ENCODE measurements at places on chromosomes 2 and 18.

GRCh38 chr2:86634352-86634751 is 10.7 kb upstream of the RNF103 start:
- DNase-seq, result no peak

- no peak for DNase-seq
Measured at GRCh38 chr2:46114996-46115395, 182.2 kb upstream of the EPAS1 start.

DNA sequence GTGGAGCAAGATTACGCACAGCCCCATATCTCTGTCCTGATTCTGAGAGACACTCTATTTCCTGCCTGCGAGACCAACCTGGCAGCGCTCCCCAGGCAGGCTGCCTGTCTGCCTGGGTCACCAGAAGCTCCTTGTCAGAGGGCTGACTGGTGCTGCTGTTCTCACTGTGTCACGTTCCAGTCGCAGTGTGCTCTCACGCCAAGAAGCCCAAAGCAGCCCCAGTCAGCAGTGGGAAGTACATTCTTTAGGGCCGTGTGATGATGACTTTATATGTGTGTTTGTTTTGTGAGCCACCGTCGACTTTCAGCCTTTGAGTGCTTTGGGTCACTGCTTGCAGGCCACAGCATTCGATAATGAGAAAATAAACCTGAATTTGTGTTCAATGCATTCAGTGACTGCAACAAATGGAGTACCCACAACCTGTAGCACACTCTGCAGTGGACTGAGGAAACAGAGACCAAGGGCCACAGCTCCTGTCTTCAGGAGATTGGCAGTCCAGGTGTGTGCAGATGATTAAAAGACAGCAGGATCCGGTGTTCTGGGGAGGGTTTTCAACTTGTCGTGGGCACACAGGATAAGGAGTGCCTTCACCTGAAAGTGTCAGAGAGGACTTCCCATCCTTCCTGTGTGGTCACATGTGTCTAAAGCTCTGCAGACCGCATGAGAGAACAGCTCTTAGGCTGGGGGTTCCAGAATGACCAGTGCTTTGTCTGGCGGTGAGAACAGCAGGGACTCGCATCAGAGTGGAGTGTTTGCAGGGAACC is 4.8 kb downstream of the TNFRSF11A start:
- no peak for DNase-seq

DNA sequence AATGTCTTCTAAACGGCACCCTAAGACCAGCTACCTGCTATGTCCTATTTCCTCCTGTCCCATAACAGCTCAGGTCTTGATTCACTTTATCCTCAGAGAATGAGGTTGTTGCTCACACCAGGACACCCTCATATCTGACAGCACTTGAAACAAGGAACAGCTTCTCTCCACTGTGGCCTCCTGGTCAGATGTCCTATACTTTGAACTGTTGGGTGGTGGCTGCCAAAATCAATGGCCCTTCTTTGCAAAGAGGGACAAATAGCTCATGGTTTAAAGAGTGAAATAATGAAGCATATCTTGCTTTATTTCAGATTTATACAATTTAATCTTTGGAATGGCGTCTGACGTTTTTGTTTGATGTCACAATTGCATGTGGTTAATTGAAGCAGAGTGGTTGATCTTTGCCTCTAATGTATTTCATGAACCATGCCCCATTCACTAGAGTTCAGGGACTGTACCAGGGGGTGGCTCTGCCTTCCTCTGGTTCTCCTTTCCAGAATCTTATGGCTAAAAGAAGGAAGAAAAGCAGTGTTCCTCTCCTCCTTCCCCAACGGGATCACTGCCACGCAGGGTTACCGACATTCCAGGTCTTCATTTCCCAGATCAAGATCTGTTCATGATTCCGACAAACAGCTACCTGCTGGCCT is 24.1 kb upstream of the ZCCHC2 start:
- DNase-seq, result no peak

DNA sequence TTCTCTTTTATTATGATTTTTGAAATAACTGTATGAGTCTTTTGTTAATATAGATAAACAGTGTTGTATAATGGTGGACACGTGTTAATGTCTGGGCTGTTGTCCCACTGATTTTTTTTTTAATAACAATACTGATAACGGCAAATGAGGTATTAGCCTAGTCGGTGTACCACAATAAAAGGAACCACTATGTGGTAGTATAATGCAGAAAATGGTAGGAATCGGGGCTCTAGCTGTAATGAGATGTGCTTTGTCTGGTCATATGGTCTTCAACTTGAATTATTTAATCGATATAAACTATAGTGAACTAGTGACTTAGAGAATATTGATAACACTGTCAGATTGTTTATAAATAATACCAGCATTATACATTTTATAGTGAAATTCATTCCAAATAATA is 517.9 kb upstream of the SPHKAP start:
- no peak for DNase-seq

- DNase-seq, result no peak
Measured at GRCh38 chr2:238841542-238842164, 6.2 kb upstream of the TWIST2 start.

DNA sequence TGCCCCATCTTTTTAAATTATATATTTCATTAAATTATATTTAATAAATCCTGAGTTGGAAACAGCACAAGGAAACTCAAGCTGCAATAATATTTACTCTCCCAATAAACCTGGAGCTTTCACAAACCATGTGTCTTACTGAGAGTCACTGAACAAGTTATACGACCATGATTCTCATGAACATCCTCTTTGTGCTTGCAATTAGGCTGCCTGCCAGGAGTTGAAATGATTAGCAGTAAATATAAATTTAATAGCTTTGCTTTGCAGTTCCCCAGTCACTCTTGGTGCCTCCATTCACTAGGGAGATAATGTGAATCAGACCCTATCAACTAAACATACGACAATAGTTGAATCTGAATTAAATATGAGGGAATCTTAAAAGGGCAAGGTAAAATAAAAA is 905.1 kb downstream of the NRXN1 start:
- DNase-seq, result no peak

DNA sequence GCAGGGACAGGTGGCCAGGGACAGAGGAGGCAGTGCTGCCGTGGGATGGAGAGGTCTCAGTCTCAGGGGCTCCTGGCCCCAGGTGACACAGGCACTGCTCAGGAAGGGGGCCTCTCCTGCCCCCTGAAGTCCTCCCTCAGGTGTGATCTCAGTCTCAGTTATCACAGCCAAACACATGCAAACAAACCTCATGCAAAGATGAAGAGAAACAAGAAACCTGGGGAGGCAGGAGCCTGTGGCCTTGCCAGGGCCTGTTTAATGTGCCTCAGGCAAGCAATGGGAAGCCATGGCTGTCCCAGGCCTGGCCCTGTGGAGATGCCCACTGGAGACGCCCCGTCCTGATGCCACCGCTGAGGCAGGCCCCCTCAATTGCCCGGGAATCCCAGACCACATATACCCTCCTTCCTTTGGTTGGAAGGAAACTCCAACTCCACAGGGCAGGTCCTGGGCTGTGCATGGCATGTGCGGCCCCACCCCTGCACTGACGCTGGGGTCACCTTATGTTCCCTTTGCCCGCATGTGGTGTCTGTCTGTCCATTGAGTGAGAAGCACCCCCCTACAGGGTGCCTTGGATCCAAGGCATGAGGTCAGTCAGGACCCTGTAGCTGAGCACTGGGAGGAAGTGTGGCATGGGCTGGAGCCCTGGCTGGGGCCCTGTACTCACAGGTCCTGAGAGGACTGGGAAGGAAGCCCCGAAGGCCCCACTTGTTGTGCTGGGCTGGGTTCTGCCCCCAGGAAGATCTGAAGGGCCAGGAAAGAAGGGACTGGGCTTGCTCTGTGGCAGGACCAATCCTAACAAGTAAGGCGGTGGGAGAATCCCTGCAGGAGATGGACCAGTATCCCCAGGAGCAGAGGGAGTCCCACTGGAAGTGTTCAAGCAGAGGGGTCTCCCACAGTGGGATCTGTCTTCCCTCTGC is 68.8 kb upstream of the RAB6C start:
- DNase-seq, result no peak

GRCh38 chr18:56433919-56434318 is 204.5 kb downstream of the TXNL1 start:
- DNase-seq, result no peak

GRCh38 chr2:187710791-187711521 is 156.7 kb upstream of the TFPI start:
- DNase-seq, result no peak

GRCh38 chr18:48780201-48780912 is 170.4 kb downstream of the SMAD7 start:
- peak; percentile 45 for DNase-seq

DNA sequence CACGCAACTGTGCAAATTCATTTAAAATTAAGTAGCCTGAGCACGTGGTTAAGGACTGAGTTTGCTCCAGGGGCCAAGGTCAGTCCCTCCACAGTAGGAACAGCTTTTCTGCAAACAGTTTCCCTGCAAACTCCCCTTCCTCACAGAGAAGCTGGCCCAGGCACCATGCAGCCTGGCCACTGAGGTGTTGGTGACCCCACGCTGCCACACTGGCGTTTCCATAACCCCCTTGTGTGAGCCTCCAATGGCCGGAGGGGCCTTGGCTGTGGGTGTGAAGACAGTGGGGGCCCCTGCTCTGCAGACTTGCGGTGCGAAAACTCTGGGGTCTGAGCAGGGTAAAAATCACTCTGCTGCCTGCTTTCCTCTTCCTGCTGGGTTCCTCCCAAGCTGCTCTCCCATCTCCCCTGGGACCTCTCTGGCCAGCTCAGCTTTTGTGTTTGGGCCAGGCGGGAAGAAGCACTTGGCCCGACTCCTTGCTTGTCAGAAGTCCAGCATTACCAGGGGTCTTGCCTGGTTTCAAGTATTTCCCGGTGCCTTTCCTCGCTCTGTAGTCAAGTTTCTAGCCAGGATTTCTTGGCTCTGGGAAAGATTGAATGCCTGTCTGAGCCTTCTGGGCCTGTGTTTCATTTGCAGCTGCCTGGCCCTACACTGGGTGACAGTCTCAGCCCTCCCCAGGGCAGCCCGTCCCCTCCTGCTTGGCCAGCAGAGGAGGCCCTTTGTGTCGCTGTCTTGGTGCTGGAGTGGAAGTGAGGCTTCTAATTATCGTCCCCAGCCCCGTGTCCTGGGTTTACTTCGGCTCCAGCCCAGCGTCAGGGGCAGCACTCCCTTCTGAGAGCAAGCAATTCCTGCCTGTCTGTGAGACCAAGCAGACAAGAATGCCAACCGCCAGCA is 131.4 kb upstream of the SLC1A4 start:
- peak; percentile 34 for DNase-seq

DNA sequence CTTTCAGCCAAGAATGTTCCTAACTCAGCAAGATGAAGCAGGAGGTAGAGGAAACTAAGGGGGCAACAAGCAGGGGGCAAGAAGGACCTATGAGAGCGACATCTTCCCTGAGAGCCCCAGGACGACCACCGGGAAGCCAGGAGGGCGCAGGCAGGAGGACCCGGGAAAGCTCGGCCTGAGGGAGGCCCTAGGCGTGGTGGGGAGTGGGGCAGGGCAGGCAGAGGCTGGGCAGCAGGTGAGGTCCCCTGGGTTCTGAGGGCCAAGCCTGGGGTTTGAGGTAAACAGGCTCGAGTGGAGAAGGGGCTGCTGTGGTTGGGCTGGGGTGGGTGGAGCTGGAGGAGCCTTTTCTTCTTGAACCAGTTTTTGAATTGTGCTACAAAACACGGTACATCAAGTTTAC is 1.3 kb upstream of the ALPI start:
- DNase-seq, result no peak

DNA sequence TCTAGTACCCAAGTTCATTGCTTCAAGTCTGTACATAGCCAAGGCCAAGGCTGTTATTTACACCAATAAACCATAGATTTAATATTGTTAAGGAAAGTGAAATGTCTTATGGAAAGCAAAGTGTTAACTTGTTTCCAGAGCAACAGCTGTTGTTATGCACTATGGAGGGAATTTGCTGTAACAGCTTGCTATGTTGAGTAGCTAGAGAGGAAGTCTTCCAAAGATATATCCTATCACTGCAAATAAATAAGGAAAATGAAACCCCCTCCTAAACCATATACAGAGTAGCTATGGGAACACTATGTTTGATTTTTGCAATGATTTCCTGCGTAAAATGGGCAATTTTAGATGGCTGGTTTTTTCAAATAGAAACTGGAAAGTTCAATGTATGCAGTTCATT is 21.1 kb downstream of the TMEM182 start:
- DNase-seq, result no peak

DNA sequence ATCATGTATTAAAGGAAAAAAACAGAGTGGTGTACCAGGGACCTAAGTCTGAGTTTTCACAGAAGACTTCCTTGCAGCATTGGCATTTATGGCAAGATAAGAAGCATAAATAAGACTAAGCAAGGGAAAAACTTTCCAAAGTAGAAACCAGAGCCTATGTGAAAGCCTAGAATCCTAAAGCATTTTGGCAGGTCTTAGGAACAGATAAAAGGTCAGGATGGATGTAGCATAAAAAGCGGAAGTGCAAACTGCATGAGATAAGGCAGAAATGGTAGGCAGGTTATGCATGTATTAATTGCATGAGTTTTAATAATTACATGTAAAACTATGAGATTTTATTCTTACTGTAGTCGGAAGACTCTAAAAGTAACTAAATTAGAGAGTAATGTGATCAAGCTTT is 596.5 kb downstream of the SUCLG1 start:
- DNase-seq, result no peak

- no peak for DNase-seq
Measured at GRCh38 chr2:176961775-176962619, 250.6 kb upstream of the HNRNPA3 start.

- peak; percentile 22 for DNase-seq
Measured at GRCh38 chr2:162072976-162073887, 783 bp downstream of the DPP4 start.

DNA sequence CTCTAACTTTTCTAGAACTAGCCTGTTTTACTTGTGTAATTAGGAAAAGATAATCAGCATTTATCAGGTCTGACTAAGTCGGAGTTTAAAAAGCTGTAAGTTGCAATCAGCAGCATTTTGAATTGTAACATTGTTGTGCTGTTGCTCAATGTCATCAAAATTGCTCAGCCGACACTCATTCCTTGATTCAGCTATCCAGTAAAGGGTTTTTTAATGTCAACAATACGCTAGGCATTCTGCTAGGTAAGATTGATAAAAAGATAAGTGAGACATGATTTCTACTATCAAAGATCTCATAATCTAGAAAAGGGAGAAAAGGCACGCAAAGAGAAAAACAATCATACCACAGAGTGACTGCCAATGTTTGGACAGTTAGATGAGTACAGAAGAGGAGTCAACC is 327.1 kb upstream of the CDH2 start:
- no peak for DNase-seq

GRCh38 chr2:105395691-105396090 is 3.2 kb downstream of the FHL2 start:
- DNase-seq, result no peak

- no peak for DNase-seq
Measured at GRCh38 chr18:51069885-51070284, 39.9 kb downstream of the SMAD4 start.

DNA sequence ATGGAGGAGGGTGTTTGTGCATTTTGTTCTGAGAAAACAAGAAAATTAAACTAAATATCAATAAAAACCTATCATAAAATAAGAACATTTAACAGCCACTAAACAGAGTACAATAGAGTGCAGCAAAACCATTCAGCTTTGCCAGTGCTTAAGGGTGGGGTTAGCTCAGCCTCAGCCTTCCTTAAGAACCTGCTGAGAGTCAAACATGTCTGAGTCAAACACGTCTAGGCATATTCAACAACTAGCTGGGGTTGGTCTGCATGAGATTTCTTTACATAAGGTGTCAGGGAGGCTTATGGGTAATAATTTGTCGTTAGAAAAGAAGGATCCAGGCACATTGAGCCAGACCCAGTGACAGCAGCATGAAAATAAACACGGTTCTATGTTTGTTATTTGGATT is 298.2 kb downstream of the SP3 start:
- DNase-seq, result no peak

GRCh38 chr2:55620123-55620779 is 2.8 kb upstream of the PPP4R3B start:
- DNase-seq, result no peak

GRCh38 chr2:31561823-31562222 is 18.9 kb downstream of the SRD5A2 start:
- no peak for DNase-seq

All from nephron progenitor cell (in vitro differentiated cells).